Right cardiac atrium (tissue), 5 donors: ENCODE measurements at places on chromosomes 1 and 21. TPM values are rescaled to one million over a fixed set of nuclear protein-coding genes. Genes with fewer than 3 reads are reported as not detected.

The TIPRL gene
- 22.5 TPM for total RNA-seq

The DMRTA2 gene
- total RNA-seq = not detected

The CITED4 gene
- 44.5 TPM for total RNA-seq

The CYP4Z1 gene
- total RNA-seq = 0.46 TPM

The MTF1 gene
- total RNA-seq = 11.0 TPM

The CRYBG2 gene
- not detected for total RNA-seq
